ENCODE measurements at places on chromosomes 5 and 9. TPM values are rescaled to one million over a fixed set of nuclear protein-coding genes. Genes with fewer than 3 reads are reported as not detected.

Gene OTULINL
- total RNA-seq = 13.5 TPM

Gene GCNT1
- total RNA-seq = 2.5 TPM

Gene ZNF454
- not detected for total RNA-seq

Gene BRD9
- total RNA-seq = 36.1 TPM

Gene DBH
- not detected for total RNA-seq

Gene GPSM1
- total RNA-seq = 16.6 TPM

Gene NXNL2
- 0.79 TPM for total RNA-seq

Gene GPR151
- not detected for total RNA-seq

Gene PDCD1LG2
- 0.19 TPM for total RNA-seq

Gene CLIC3
- total RNA-seq = 3.7 TPM

Gene ACO1
- total RNA-seq = 27.5 TPM

Gene APBA1
- total RNA-seq = 0.12 TPM

Gene ZDHHC12
- 96.2 TPM for total RNA-seq

Gene CCDC69
- 1.0 TPM for total RNA-seq

Gene ALDH1A1
- 5,109 TPM for total RNA-seq

Gene SLC6A18
- total RNA-seq = not detected
